ENCODE measurements at places on chromosomes 3 and 15.

GRCh38 chr15:89113296-89114024, 25.2 kb downstream of the ABHD2 start:
- DNase-seq, result no peak

DNA sequence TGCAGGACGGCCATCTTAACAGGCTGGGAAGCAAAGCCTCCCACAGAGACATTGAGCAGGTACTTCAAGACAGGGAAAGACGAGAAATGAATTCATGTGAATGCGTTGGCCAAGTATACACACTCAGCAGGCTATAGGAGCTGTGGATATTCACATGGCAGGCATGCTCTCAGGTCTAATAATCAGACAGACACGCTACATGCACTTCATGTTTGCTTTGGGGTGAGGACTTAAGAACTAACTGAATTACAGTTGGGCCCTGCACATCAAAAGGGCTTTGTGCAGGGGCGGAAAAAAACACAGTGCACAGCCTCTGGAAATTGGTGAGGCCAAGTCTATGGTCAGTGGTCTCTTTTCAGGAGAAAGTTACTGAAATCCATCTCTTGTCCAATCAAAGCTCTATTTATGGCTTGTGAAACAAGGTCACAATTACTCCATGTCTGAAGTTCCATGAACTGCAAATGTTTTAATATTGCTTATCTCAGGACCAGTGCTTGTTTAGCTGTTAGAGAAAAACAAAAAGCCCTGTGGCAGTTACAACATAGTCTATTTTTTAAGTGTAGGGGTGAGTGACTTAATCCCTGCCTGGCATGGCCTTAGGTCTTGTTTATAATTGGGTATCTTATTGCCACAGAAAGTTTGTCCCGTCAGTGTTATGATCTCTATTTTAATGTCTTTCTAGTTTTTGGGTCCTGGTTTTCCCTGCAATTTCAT, 100.6 kb upstream of the GOLGA6L6 start:
- no peak for DNase-seq

DNA sequence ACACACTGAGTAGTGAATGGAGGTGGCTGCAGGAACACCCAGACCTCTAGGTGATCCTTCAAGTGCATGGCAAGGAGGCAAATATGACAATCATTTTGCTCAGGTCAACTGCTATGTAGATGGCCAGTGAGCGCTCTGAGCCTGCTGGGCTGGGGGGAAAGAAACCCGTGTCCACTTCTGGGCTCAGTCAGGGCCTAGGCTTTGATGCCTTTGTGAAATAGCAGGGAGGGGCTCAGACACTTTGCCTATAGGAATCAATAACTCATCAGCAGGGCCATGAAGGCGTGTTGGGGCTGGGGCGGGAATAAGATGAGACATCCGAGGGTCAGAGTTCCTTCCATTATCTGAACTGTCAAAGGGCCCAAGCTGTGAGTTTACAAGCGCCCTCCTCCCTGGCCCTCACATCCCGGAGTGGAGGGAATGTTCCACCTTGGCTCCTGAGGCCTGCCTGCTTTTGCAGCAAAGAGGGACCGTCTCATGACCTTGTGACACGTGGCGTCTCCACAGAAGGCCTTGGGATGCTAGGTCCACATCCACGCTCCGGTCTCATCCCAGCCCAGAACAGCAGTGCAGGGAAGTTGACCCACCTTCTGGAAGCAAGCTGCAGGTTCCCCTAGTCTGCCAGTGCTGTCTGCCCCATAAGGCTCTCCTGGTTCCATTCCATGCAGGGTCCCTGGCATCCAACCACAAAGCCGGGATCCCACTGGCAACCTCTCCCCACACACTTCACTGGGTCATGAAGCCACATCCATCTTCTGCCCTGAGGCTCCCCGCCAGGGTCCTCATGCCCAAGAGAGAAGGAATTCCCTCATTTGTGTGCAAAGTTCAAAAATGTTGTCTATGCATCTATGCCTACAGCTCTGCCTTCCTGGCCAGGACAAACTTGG, 78.4 kb downstream of the CHSY1 start:
- no peak for DNase-seq

DNA sequence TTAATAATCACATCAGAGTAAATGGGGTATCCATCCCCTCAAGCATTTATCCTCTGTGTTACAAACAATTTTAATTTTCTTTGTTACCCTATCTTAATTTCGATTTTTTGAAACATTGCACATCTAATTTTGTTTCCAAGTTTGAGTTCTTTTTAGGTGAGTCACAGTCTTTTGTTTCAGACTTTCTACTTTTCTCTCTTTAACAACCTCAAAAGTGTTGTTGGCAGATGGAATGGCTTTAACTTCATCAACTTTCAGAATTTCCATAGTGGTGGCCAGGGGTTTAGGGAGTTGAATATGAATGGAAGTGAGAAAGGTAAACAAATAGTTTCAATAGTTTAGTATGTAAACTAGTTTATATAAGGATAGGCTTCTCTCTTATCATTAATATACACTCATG, 223.0 kb upstream of the MLF1 start:
- no peak for DNase-seq

DNA sequence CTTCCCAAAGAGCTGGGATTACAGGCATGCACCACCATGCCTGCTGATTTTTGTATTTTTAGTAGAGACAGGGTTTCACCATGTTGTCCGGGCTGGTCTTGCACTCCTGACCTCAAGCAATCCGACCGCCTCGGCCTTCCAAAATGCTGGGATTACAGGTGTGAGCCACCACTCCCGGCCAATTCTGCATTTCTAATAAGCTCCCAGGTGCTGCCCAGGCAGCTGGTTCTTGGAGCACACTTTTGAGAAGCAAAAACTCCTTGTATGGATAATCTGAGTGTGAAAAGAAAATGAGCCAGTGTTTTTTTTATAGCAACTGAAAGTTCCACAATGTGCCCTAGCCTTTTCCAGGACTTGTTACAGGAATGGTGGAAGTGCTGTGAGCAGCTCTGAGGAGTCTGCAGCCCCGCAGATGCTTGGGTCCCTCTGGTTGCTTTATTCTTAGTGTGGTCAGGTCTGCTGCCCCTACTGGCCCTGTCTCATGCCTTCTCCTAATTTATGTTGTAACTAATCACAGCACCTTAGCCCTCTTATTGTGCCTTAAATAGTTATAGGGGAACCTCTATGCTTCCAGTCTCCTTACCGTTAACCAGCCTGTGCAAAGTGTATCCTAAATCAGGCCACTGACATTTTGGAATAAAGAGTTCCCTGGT, 13.5 kb upstream of the KCNAB1 start:
- DNase-seq, result no peak

DNA sequence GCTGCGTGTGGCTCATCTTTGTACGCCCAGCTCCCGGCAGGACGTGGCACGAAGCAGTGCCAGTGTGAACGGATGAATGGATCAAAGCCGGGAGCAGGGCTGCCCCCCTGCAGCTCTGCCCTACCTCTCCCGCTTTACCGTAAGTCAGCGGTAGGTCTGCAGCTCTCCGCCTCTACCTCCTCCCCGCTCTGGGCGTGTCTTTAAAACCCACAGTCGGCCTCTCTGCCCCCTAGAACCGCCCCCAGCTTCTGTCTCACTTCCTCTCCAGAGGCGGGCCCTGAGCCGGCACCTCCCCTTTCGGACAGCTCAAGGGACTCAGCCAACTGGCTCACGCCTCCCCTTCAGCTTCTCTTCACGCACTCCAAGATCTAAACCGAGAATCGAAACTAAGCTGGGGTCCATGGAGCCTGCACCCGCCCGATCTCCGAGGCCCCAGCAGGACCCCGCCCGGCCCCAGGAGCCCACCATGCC, at the start of gene PML:
TSS of gene PML (plus strand) at position 304 of the 471 bp plus-strand sequence. CDS start at position 401, 97 bp downstream.
- DNase-seq, result peak; percentile 90

- DNase-seq, result no peak
Measured at GRCh38 chr15:88702983-88703382, 64.2 kb downstream of the ISG20 start.

DNA sequence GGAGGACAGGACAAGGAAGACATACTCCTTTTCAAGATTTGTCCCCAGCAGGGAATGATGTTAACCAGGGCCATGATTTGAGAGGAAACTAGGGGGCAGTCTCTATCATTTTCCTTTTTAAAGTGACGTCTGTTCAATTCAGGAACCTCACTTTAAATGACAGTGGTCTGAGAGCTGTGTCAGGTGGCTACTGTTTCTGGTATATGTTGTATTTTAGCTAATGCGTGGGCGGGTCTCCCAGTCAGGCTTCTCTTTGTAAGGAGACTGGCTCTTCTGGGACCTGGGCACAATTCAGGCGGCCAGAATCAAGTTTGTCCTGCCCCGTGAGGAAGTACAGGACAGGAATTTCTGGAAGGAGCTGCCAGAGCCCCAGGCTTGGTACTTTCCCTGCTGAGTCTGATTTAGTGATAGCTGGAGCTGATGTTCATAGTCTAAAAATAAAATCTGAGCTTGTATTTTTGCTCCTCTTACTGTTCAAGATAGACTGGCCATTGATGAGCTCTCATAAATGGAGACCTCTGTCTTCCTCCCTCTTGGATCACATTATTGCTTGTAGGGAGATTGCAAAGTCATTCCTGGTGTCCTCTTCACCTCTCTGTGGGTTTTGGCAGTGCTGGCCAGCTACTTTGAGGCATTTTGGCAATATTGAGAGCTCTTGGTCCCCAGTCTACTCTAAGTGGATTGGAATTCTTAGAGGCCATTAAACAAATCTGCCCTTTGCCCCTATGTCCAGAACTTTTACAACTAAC, 25.6 kb downstream of the SQOR start:
- no peak for DNase-seq

- DNase-seq, result no peak
Measured at GRCh38 chr3:156772588-156773206, 53.5 kb upstream of the LEKR1 start.

DNA sequence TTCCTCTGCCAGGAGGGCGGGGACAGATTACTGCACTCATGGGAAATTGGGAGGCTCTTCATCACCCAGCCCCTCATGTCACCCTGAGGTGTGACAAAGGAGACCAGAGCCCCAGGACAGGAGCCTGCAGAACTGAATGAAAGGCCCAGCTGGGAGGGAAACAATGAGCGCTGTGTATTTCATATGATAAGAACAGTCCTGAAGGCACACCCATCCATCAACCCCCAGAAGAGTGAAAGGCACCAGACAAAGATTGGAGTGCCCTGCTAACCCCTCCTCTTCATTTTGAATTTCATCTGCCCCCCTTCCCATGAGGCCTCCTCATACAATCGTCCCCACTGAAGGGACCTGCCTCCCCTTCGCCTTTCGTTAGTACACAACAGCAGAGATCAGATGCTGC, 160.0 kb upstream of the PRICKLE2 start:
- DNase-seq, result no peak

DNA sequence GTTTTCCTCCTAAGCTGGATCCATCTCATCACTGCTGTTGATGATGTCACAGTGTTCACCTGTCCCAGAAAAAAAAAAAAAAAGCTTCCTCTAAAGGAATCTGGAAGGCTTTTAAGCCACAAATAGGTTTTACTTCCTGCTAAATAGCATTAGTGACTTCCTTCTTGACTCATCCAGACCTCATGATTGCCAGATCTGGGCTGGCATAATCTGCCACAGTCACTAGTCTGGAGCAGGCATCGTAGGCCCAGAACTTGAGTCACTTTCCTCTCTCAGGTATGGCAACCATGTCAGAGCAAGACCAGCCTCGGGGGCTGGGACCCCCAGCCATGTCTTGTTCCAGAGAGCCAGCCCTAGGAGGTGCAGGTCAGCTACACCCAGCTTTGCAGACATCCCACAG, 266.5 kb upstream of the CADM2 start:
- DNase-seq, result no peak

DNA sequence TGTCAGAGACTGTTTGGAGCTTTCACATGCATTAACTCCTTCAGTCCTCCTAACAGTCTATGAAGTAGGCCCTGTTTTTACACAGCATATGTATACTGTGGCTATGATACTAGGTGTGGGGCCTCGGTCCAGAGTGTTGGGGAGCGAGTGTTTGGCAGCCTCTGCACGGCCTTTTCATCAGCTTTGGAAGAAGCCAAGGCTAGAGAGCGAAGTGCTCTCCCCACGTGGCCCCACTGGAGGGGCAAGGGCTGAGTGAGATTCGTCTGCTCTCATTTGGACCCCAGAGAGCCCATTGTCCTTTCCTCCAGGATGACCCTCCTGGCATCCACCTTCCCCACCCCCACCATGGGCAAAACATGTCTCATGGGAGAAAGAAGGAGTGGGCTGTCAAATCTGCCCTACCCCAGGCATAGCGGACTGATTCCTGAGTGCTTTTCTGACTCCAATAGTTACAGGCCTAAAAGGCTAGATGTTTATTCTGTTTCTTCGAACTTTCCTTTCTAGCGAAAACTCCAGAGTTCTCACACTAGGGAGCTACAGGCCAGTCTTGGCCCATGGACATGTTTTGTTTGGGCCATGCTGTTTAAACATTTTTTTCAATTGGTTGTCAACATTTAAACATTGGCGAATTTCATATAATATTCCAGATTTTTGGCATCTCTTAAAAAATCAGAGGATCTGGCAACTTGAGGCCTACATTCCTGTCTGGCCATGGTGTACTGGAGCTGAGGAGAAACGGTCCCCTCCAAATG, 76.0 kb downstream of the EEFSEC start:
- no peak for DNase-seq

- no peak for DNase-seq
Measured at GRCh38 chr15:99104788-99105513, at the start of gene SYNM. SYNM (plus strand) TSS chr15:99105080; CDS start chr15:99105200, 120 bp downstream.

- no peak for DNase-seq
Measured at GRCh38 chr3:57015350-57015729, 45.1 kb upstream of the SPATA12 start.

- DNase-seq, result no peak
Measured at GRCh38 chr3:87167628-87168456, 59.3 kb upstream of the CHMP2B start.

GRCh38 chr15:93985176-93985575, 246.2 kb upstream of the MCTP2 start:
- no peak for DNase-seq

DNA sequence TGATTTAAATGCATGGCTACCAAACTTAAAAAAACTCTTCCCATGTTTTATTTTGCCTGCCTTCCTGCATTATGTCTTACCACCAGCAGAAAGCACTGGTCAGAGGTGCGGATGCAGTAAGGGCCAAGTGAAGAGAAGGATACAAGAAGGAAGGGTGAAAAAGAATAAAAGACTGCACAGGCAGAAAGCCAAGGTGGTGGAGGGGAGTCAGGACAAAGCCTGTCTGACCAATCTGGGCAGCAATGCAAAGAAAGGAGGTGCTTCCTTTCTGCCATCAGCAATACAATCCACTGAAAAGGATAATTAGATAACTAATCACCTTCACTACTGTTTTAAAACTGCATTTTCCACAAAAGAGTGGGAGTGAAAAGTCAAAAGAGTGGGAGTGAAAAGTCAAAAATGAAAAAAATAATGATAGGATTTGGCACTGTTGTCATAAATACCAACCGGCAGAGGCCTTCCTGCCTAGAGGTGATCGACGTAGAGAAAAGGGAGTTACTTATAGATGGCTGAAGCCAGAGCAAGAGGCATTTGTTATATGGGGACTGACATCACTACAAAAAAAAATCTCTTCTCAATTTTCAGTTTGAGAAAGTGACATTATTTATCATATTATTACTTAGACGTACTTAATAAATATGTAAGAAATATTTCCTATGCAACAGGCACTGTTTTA, 385.3 kb downstream of the TBC1D5 start:
- no peak for DNase-seq

Measured in activated naive CD4-positive, alpha-beta T cell treated with anti-CD3 and anti-CD28 coated beads, Interleukin-2, amount 50 U/mL, for 16 hours (primary cell).